ENCODE measurements at places on chromosomes 7 and 10.

GRCh38 chr7:43669286-43670081, 59.8 kb downstream of the COA1 start:
- DNase-seq, result no peak

- DNase-seq, result no peak
Observed at GRCh38 chr7:130954918-130955564, 221.0 kb upstream of the KLF14 start.

- DNase-seq, result peak; percentile 69
Observed at GRCh38 chr7:99312316-99313203, 13.1 kb upstream of the ARPC1A start.

GRCh38 chr7:1131471-1132265, 28.3 kb downstream of the ZFAND2A start:
- no peak for DNase-seq

DNA sequence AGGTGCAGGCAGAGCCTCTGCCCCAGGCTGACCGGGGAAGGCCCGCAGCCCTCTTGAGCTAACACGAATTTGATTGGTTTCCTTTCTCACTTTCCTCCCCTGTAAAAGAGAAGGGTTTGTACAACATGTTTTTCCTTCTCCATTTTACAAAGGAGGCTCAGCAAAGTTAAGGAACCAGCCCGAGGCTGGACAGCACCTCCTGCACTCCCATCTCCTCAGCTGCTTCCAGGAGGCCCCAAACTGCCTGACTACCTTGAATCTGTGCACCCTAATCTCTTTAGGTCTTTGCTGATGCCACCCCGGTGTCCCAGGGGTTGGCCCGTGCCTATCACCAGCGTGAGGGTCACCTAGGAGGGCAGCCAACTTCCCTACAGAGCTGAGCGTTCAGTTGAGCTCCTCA, 4.2 kb downstream of the ALKBH4 start:
- no peak for DNase-seq

- DNase-seq, result no peak
Observed at GRCh38 chr10:131354380-131354779, 42.9 kb upstream of the TCERG1L start.

DNA sequence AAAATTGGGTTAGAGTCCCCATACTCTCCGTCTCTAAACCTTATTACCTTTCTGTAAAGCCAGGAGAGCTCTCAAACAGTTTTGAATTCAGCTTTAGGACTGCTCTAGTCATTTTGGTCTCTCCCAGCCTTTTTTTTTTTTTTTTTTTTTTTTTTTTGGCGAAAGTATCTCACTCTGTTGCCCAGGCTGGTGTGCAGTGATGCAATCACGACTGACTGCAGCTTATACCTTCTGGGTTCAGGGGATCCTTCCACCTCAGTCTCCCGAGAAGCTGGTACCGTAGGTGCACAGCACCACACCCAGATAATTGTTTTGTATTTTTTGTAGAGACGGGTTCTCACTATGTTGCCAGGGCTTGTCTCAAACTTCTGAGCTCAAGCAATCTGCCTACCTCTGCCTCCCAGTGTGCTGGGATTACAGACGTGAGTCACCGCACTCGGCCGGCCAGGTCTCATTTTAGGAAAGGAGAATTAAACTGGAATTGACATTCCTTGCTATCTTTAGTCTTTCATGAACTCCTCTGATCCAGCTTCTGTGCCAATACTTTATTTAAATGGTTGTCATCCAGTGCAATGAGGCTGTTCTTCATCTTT, 31.4 kb upstream of the RSU1 start:
- peak; percentile 27 for DNase-seq

DNA sequence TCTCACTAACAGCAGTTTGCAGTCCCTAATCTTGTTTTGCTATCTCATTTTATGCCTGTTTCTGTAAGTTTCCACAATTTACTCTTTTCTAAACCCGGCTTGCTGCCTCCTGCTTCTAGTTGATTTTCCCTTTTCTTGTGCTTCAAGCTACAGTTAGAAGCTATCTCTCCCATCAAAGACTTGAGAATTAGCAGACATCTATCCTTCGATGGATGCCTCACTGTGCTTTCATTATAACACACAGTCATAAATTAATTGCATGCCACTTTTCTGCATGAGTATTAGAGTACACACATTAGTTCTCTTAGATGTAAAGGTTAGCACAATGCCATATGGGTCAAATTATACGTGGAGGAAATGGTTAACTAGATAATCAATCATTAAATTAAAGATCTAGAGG, 48.7 kb downstream of the SEMA3A start:
- no peak for DNase-seq

DNA sequence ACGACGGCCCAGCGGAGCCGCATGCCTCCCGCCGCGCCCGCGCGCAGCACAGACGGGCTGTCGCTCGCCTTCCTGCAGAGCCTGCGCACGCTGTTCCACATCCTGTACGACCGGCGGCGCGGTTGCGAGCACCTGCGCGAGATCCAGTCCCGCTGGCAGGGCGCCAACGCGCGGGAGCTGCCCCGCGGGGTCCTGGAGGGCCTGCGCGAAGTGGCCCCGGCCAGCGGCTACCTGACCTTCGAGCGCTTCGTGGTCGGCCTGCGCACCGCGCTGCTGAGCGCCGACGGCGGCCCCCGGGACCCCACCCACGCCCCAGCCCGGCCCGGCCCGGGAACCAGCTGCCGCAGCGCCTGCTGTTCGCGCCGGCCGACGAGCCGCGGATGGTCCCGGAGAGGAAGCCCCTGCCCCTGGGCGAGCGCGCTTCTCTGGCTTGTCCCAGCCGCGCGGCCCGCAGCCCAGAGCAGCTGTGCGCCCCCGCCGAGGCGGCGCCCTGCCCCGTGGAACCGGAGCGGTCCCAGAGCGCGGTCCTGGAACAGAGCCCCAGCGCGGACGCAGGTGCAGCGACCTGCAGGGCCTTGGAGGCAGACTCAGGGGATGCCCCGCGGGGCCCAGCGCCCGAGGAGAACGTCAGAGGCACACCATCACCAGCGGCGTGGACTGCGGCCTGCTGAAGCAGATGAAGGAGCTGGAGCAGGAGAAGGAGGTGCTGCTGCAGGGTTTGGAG, 25.3 kb upstream of the ZNF716 start:
- DNase-seq, result no peak

DNA sequence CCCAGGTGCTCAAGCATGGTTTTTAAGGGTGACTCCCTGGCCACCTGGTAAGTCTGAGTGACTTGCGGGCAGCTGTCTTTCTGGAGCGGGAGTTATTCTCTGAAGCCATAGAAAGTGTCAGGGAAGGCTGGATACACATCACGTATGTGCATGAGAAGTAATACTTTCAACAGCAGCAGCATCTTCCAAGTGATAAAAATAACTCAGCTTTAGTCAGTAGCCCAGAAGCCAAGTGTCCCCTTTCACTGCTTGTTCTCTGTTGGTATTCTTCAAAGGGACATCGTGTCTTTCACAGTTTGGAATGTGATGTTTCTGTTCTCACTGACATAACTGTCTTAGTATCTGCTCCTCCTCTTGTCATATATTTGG, 97.6 kb downstream of the KIAA1217 start:
- no peak for DNase-seq

- DNase-seq, result no peak
Observed at GRCh38 chr7:156120552-156120951, 308.3 kb upstream of the SHH start.

DNA sequence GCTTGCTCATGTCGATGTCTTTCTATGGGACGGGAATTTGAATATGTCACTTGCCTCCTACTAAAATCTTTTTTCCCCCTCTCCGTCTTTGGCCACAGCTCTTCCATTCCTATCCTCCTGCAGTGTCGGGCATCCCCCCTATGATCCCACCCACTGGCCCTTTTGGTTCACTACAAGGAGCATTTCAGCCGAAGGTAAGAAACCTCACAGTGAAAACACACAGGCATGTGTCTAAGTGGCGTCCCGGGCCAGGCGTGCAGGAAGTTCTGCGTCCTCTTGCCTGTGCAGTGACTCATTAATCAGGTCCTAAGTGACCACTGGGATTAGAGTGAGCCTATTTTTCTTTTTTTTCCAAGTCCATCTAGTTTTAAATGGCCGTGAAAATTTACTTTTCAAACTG, 360.5 kb upstream of the GALNT17 start:
- no peak for DNase-seq

DNA sequence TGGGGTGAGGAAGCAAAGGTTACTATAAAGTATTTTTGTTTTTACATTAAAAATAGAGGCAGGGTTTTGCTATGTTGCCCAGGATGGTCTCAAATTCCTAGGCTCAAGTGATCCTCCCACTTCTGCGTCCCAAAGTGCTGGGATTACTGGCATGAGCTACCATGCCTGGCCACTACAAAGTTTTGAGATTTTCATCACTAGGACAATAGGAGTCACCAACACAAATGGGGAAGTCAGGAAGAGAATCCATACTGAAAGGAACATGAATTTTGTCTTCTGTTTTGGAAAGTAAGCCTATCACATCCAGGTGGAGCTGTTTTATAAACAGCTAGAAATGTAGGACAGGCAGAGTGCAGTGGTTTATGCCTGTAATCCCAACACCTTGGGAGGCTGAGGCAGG, 20.0 kb upstream of the CAPZA2 start:
- DNase-seq, result no peak

- no peak for DNase-seq
Observed at GRCh38 chr7:66946545-66946944, 25.5 kb downstream of the TMEM248 start.

Measured in SJSA1 (cell line).